ENCODE measurements at places on chromosomes 2 and 18.

DNA sequence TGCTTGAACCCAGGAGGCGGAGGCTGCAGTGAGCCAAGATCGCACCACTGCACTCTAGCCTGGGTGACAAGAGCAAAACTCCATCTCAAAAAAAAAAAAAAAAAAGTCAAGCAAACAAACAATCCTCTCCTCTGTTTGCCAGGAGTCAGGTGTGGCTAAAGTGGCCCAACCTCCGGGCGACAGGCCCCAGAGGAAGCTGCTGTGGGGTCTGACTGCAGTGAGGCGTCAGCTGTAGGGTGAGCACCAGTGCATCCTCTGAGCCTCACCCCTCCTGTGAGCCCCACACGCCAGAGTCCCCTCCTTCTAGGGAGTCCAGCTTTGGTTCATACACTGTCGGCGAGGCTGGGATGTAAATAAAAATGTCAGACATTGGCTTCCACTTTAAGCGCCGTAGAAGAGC, 76.5 kb upstream of the HS6ST1 start:
- no peak for DNase-seq

GRCh38 chr2:163757814-163758213, 22.0 kb upstream of the FIGN start:
- DNase-seq: no peak

DNA sequence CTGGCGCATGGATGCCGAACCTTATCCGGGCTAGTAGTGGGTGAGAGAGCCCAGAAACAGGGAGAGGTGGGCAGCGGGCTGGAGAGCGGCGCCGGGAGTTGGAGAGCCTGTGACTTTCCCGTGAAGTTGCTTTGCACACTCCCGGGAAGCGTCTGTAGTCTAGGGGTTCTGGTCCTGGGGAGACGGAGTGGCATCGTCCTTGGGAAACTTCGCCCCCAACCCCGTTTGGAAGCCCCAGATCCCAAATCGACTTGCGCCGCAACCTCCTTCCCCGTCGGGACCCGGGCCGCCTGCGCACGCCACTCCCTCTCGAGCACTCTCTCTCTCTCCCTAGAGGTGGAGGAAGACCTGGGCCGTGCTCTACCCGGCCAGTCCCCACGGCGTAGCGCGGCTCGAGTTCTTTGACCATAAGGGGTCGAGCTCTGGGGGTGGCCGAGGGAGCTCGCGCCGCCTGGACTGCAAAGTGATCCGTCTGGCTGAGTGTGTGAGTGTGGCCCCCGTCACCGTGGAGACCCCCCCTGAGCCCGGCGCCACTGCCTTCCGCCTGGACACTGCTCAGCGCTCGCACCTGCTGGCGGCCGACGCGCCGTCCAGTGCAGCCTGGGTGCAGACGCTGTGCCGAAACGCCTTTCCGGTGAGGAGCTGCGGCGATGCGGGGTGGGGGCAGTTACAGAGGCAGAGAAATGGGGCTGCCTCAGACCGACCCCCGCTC, 456 bp downstream of the DOK1 start:
- peak; percentile 28 for DNase-seq

DNA sequence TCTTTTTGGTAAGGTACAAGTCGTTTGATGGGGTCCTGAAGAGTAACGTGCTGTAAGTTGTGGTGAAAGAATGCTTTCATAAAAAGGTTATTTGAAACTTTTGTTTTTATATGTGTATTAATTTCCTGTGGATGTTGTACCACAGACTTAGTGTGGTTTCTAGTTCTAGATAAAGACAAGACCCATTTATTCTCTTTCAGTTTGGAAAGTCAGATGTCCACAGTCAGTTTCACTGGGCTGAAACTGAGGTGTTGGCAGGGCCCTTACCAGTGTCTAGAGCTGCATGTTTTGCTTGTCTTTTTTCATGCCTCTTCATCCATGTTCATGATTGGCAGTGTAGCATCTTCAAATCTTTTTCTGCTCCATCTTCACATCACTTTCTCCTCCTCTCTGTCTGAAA, 22.1 kb upstream of the DOCK10 start:
- no peak for DNase-seq

- no peak for DNase-seq
Observed at GRCh38 chr2:180604077-180604476, 376.3 kb upstream of the UBE2E3 start.

- DNase-seq: no peak
Observed at GRCh38 chr2:237291138-237291792, 122.7 kb downstream of the COL6A3 start.

- DNase-seq: no peak
Observed at GRCh38 chr18:58009166-58009565, 34.9 kb upstream of the NEDD4L start.

DNA sequence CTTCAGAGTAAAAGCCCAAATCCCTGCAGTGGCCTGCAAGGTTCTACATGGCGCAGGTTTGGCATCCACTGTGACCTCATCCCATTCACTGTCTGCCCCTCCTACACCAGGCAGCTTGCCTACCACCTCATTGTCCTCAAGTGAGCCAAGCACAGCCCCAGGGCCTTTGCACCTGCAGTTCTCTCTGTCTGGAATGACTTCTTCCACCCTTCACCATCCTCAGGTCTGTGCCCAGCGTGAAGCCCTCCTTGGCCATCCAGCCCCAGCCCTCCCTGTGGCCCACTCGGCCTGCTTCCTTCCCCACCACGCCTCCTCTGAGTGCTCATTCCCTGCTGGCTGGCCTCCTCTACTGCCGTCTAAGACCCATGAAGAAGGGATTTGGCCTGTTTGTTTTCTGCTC, 32.6 kb upstream of the UBE2F start:
- no peak for DNase-seq

GRCh38 chr18:10274301-10274700, 180.1 kb upstream of the APCDD1 start:
- no peak for DNase-seq

DNA sequence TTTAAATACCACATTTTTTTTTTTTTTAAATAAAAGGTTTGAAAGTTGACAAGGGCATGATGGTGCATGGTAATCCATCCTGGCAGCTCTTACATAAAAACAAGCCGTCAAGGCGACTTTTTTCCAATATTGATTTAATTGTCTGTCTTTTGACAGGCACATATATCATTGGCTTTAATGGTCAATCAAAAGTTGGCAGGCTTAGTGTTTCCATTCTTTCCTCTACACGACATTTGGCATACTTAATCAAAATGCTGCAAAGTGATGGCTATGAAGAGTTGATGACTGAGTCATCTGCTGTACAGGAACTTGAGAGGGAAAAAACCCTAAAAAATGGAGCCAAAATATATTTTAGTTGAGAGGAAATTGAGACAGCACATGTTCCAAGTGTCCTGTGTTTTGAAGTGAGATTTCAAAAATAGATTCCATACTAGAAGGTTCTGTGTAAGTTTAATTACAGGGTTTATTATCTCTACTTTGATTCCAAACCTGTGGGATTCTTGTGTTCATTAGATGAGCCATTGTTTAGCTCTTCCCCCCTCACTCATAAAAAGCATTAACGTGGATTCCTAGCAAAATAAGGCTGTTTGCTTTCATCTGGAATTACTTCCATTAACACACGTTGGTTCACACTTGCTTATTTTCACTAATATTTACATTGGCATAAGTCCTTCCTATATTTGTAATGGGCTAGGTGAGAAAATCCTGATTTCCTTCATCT, 3.2 kb downstream of the TSHZ1 start:
- DNase-seq: no peak

DNA sequence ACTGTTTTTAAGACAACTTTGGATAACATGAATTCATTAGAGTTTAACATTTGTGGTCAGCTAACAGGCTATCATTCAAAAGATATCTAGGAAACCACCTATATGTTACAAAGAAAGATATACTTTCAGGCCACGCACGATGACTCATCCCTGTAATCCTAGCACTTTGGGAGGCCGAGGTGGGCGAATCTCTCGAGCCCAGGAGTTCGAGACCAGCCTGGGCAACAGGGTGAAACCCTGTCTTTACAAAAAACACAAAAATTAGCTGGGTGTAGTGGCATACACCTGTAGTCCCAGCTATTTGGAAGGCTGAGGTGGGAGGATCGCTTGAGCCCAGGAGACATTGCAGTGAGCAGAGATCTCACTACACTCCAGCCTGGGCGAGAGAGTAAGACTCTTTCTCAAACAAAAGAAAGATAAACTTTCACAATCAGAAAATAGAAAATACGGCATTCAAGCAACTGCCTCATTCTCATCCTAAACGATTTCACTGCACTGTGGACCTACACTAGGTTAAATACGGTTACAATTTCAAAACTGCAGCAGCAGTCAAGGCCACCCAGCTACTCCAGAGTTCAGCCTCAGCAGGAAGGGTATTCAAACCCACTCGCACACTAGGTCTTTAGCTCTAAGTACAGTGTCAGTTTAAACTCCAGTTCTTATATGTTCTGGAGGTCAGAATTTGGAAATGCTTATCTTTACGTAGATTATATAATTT, 250.0 kb upstream of the SLC39A10 start:
- no peak for DNase-seq

DNA sequence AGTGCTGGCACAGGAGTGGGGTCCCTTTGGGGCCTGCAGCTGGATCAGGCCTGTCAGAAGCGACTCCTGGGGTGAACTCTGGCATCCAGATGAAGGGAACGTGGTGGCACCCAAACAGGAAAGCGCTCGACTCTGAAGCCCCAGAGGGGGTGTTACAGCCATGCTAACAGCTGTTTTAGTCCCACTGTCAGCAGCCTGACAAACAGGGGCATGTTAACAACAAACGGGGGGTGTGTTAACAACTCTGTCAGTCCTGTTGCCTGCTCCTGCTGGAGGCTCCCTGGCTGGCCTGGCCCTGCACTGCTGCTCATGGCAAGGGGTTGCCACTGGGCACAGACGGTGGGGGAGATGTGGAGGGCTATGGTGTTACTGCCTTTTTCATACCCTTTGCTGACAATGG, 2.6 kb upstream of the RNU2-63P start:
- no peak for DNase-seq

- no peak for DNase-seq
Observed at GRCh38 chr2:40395169-40396073, 56.5 kb downstream of the SLC8A1 start.

- no peak for DNase-seq
Observed at GRCh38 chr18:46322411-46322891, 218.3 kb downstream of the HAUS1 start.

- no peak for DNase-seq
Observed at GRCh38 chr2:146982393-146982846, 862.4 kb upstream of the ACVR2A start.

- no peak for DNase-seq
Observed at GRCh38 chr2:85255456-85255812, 72.4 kb downstream of the TGOLN2 start.

GRCh38 chr2:64626963-64627760, 26.6 kb downstream of the SERTAD2 start:
- DNase-seq: no peak

DNA sequence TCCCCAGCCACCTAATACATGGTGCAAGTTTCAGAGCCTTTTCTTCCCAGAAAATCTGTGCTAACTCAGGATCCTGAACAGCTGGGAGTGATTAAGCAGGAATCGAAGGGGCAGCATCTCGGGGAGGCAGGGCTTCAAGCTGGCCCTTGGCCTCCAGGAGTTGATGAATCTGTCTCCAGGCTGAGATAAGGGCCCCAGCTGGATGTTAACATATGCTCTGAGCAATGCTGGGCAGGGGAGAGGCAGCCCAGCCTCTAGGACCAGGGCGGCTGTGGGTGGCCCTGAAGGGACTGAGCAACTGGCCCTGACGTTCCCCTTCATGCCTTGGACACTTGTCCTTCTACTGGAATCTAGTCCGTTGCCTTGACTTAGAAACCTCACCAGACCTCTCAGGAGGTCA, 84.1 kb upstream of the EPC2 start:
- no peak for DNase-seq

GRCh38 chr2:25362434-25363145, 20.9 kb upstream of the DNMT3A start:
- no peak for DNase-seq

GRCh38 chr18:54260396-54261072, 8.8 kb upstream of the POLI start:
- no peak for DNase-seq

- no peak for DNase-seq
Observed at GRCh38 chr2:241577413-241578122, 19.0 kb downstream of the BOK start.

GRCh38 chr18:13577091-13577697, 149.2 kb downstream of the FAM210A start:
- peak; percentile 21 for DNase-seq

DNA sequence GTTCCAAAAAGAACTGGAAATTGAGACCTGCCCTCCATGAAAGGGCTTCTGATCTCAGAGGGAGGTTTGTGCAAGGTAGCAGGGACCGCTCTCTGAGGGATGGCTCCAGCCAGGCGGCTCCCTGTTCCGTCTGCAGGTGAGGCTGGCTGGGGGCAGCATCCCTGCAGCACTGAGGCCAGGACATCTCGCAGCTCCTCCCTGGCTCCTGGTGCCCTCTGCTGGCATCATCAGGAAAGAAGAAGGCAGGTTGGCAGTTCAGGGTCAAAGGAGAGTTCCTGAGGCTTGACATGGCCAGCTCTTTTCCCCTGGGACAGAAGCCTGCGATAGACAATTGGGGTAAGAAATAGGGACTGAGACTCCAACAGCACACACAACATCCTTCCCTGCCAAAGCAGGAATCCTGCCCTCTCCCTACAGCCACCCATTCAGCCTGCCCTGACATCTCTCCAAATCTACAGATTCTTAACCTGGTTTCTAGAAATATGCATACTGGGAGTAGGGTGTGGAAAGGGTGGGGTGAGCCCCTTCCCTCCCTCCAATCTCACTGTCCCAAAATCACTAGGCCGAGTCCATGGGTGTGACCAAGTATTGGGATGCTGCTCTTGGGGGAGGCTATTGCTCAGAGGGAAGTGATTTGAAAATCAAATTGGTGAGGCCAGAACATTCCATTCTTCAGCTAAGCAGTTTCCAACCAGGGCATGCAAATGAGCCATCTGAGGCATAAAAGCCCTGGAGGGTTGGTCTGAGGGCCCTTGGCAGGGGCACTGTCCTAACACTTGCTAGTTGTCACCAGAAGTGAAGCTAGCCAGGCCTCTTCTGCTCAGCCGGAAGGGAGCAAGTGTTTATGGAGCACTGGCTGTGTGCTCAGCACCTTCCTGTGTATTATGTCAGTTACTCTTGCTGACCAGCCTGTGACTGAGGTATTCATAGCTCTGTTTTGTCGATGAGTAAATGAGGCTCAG, 185.4 kb downstream of the TFCP2L1 start:
- no peak for DNase-seq
